Activated T-cell treated with anti-CD3 and anti-CD28 coated beads for 4 hours (primary cell): ENCODE measurements at places on chromosomes 16 and 17.

GRCh38 chr17:64016231-64016784 is 4.1 kb downstream of the ICAM2 start:
- DNase-seq, result no peak

- DNase-seq, result no peak
Observed at GRCh38 chr17:80187515-80187941, 17.7 kb downstream of the CARD14 start.

DNA sequence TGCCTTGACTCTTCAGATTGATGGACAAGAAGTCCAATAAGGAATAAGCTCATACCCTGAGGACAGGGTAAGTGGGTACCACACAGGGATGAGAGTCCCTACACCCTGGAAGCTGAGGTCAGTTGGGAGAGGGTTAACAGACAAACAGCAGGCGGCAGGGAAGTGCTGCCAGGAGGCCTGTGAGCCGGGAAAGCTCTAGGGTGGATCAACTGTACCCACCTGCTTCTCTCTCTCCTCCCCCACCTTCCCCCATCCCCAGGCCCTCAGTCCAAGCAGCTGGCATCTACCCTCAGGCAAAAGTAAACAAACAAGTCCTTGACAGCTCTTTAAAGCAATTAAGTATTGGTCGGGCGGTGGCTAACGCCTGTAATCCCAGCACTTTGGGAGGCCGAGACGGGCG is 20.7 kb upstream of the MYLK3 start:
- DNase-seq, result no peak

- DNase-seq, result no peak
Observed at GRCh38 chr17:29010129-29010528, 4.3 kb upstream of the SEZ6 start.

DNA sequence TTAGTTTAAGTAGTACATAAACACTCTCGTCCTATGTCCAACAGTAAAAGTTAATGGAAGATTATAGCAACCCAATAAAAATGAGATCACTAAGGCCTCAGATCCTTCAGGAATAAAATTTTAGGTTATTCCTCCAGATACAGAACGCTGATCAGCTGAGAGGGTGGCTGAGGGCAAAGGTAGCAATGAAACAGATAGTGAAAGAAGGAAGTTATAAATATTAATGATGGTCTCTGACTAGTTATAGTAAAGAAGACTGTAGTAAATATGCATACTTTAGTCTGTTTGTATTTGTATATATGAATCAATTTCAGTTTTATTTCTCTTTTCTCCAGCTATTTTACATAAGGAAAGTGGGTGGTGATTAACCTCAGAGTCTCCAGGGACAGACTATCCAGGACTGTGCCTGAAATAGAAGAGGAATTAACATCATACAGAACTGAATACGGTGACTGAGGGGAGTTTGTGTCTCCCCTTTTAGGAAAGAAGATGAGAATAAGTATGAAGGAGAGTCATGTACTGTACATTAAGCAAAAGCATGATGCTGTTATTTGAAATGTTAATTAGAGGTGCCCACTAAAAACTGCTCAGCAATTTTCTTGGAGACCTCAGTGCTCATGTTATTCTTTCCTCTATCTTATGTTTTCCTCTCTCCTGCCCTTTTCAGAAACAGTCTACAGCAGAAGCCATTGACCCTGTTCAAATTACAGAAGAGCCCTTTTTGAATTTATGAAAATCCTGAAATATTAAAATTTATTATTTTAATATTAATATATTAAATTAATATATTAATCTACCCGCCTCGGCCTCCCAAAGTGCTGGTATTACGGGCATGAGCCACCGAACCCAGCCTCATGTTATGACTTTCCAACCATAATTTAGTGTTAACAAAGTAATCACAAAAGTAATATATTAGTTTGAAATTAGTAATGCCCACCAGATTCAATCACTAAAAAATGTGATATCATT is 36.5 kb upstream of the DHRS7B start:
- no peak for DNase-seq

DNA sequence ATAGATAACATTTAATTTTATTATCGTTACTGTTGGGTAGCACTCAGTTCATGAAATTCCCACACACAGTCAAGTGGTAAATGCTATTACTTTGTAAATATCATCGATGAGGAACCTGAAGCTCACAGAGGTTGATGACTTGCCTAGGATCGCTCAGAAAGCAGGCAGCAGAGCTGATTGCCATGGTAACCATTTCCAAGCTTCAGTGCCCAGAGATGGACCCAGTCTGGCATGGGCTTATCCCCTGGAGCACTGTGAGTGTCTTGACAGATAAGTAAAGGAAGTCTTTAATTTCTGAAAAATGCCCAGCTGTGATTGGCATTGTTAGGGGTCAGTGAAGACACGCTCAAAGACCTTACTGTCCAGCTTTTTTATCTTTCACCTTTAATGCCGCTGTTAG is 95.0 kb downstream of the PRKCB start:
- no peak for DNase-seq
